H1 (cell line): ENCODE measurements at places on chromosomes 3 and 15.

DNA sequence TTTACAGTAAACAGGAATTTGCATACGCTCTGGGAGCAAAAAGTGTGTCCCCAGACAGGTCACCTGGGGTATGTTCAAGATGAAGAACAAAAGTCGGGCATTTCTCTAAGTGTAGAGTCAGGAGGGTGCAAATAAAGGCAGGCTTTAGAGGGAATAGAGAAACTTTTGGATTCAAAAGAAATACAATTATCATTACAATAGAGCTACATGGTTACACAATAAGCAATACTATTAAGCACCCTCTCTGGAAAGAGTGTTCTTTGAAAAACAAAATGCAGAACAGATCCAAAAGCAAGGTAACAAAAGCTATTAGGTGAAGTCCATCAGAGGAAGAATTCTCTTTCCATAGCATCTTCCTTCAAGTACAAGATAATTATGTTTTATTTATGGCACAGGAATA is 679.7 kb downstream of the FHIT start:
- no peaks in the 10 kb centered on the region; the same call in 1 of the 2 replicates for H3K4me1 ChIP-seq
- no peaks in the 10 kb centered on the region for H3K27me3 ChIP-seq
- no peak for DNase-seq
- H3K27ac ChIP-seq = no peak overlapping the region
- H3K4me3 ChIP-seq = no peak overlapping the region

DNA sequence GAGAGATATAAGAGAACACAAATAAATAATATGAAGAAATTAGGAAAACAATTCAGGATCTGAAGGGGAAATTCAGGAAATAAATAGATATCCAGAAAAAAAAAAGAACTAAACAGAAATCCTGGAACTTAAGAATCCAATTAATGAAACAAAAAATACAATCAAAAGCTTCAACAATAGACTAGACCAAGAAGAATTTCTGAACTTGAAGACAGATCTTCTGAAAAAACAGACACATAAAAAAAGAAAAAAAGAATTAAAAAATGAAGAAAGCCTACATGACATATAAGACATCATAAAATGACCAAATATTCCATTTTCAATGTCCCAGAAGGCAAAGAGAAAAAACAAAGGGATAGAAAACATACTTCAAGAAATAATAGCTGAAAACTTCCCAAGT is 68.3 kb upstream of the IMPG2 start:
- H3K36me3 ChIP-seq = no peaks in the 10 kb centered on the region
- H3K27ac ChIP-seq = no peak overlapping the region
- no peaks in the 10 kb centered on the region for H3K4me1 ChIP-seq
- no peak for DNase-seq
- H3K27me3 ChIP-seq = no peaks in the 10 kb centered on the region
- H3K4me3 ChIP-seq = no peak overlapping the region

- DNase-seq = no peak
- peaks cover under 1% of the 10 kb centered on the region for H3K27me3 ChIP-seq
- no peak overlapping the region for H3K4me3 ChIP-seq
Observed at GRCh38 chr3:33211444-33211843, 7.2 kb downstream of the SUSD5 start.

- no peaks in the 10 kb centered on the region for H3K27me3 ChIP-seq
- no peaks in the 10 kb centered on the region for H3K36me3 ChIP-seq
- no peak overlapping the region for H3K4me3 ChIP-seq
Observed at GRCh38 chr3:69741032-69741767, 1.9 kb downstream of the MITF start.

DNA sequence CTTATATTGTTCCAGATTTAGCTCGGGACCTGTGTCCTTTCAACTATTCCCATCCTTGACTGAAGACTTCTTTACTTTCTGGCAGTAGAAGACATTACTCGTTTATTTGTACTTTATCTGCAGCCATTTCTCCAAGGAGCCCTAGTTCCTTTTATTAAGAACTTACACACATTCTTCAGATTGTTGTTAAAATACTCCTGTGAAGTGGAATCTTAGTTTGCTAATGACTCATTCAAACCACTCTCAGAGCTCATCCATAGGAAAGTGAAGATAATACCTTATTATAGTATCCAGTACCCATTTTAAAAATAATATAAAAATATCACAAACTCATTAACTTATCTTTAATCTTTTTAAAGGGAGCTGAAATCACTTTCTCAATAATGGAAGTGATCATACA is 63.5 kb downstream of the C3orf70 start:
- no peaks in the 10 kb centered on the region for H3K27me3 ChIP-seq
- DNase-seq = no peak
- H3K4me3 ChIP-seq = no peak overlapping the region
- H3K27ac ChIP-seq = no peak overlapping the region
- H3K36me3 ChIP-seq = no peaks in the 10 kb centered on the region

DNA sequence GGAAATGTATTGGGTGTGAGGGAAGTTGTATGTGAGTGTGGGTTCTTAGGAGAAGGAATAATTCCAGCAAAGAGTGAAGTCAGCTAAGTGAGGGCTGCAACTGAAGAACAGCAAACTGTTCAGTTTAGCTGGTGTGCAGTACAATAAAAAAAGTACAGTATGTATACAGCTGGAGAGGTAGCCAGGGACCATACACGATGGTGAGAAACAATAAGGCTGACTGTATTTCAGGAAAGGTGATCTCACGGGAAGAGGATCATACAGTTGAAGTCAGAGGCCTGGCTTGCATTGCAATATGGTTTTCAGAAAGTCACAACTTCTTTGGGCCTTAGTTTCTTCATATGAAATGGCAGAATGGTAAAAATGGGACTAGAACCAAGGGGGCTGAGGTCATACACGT is 222.4 kb downstream of the NEK10 start:
- no peak for DNase-seq
- H3K27me3 ChIP-seq = no peaks in the 10 kb centered on the region
- H3K4me3 ChIP-seq = no peak overlapping the region
- no peaks in the 10 kb centered on the region for H3K4me1 ChIP-seq

DNA sequence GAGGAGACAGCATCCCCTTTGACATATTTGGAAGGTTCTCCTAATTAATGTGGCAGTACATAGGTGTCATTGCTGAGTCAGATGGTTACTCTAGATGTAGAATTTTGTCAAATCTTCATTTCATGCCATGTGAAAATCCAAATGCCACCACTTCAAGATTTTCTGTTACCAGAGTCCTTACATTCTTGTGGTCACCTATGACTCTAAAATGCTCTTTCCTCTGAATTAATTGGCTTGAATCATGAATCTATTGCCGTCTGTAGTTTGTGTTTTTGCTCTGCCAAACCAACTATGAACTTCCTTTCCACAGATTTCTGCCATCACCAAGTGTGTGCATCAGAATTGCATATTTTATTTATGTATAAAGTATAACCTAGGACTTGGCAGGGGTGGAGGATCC is 269.4 kb upstream of the ZPLD1 start:
- no peak overlapping the region for H3K4me3 ChIP-seq
- no peak for DNase-seq
- no peaks in the 10 kb centered on the region for H3K4me1 ChIP-seq

DNA sequence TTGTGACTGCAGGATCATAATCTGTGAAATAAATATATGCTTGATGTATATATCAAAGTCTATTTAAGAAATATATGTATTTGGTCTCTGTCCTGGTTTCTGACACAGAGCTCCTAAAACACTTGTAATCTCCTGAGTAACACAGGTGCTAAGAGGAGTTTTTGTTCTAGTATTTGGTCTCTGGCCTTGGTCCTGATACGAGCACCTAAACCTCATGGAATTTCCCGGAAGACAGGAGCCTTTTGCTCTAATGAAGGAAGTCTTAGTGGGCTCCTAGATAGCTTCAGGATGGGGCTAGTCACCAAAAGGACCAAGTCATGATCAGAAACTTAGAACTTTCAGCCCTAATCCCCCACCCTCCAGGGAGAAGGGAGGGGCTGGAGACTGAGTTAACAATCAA is 19.2 kb upstream of the MUSTN1 start:
- H3K27me3 ChIP-seq = no peaks in the 10 kb centered on the region
- H3K27ac ChIP-seq = no peak overlapping the region
- no peak for DNase-seq
- H3K4me3 ChIP-seq = no peak overlapping the region
- peaks cover 5% of the 10 kb centered on the region for H3K36me3 ChIP-seq
- H3K4me1 ChIP-seq = no peaks in the 10 kb centered on the region

DNA sequence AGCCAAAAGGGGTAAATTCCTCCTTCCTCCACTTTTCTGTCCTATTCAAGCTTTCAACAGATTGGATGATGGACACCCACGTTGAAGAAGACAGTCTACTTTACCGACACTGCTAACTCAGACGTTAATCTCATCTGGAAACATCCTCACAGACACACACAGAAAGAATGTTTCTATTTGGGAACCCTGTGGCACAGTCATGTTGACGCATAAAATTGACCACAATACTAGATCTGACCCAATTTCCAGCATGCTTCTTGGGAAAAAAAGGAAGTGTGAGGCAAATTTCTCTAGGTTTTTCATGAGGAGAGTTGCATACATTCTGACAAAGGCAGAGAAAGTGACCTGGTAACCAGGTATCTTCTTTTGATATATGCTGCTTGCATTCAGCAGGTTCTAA is 594.1 kb downstream of the FGF12 start:
- no peaks in the 10 kb centered on the region for H3K27me3 ChIP-seq
- no peaks in the 10 kb centered on the region for H3K36me3 ChIP-seq
- DNase-seq = no peak
- no peak overlapping the region for H3K27ac ChIP-seq
- no peaks in the 10 kb centered on the region for H3K4me1 ChIP-seq
- no peak overlapping the region for H3K4me3 ChIP-seq

- H3K27me3 ChIP-seq = no peaks in the 10 kb centered on the region
- no peaks in the 10 kb centered on the region for H3K4me1 ChIP-seq
- no peak for DNase-seq
- H3K27ac ChIP-seq = no peak overlapping the region
Observed at GRCh38 chr3:4831580-4831950, 147.7 kb upstream of the BHLHE40 start.

- H3K27ac ChIP-seq = no peak overlapping the region
- no peaks in the 10 kb centered on the region for H3K4me1 ChIP-seq
- no peaks in the 10 kb centered on the region for H3K36me3 ChIP-seq
- no peaks in the 10 kb centered on the region for H3K27me3 ChIP-seq
Observed at GRCh38 chr3:18531662-18532061, 106.5 kb upstream of the SATB1 start.

- no peak overlapping the region for H3K27ac ChIP-seq
- H3K36me3 ChIP-seq = no peaks in the 10 kb centered on the region
- H3K27me3 ChIP-seq = no peaks in the 10 kb centered on the region
- H3K4me1 ChIP-seq = peaks cover 2% of the 10 kb centered on the region
Observed at GRCh38 chr3:166526881-166527280, 689.7 kb upstream of the BCHE start.

DNA sequence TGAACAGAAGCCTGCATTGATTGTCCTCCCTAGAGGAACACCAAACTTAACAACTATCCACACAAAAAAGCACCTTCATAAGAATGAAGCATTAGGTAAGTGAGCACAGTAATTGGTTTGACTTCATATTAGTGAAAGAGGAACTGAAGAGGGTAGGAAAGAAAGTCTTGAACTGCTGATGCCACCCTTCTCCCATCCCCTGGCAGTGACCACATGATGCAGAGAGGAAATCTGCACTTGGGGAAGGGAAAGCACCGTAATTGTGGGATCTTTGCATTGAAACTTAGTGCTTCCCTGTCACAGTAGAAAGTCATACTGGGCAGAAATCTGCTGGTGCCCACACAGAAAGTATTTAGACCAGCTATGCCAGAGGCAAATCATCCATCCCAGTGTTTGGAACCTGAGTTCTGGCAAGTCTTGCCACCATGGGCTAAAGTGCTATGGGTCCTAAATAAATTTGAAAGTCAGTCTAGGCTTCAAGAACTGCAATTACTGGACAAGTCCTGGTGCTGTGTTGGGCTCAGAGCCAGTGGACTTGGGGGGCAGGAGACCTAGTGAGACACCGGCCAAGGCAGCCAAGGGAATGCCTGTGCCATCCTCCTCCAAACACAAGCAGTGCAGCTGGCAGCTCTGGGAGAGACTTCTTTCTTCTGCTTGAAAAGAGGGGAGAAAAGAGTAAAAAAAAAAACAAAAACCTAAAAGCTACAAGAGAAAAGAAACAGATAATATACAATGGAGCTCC is 63.6 kb downstream of the SLC15A2 start:
- no peak for DNase-seq

GRCh38 chr3:142897807-142898206 is 8.9 kb upstream of the PCOLCE2 start:
- no peaks in the 10 kb centered on the region for H3K4me1 ChIP-seq
- no peaks in the 10 kb centered on the region for H3K36me3 ChIP-seq
- H3K27me3 ChIP-seq = no peaks in the 10 kb centered on the region
- H3K27ac ChIP-seq = no peak overlapping the region

- H3K27me3 ChIP-seq = no peaks in the 10 kb centered on the region
- no peaks in the 10 kb centered on the region for H3K4me1 ChIP-seq
- no peak for DNase-seq
Observed at GRCh38 chr15:70869346-70869745, 15.4 kb upstream of the LARP6 start.

DNA sequence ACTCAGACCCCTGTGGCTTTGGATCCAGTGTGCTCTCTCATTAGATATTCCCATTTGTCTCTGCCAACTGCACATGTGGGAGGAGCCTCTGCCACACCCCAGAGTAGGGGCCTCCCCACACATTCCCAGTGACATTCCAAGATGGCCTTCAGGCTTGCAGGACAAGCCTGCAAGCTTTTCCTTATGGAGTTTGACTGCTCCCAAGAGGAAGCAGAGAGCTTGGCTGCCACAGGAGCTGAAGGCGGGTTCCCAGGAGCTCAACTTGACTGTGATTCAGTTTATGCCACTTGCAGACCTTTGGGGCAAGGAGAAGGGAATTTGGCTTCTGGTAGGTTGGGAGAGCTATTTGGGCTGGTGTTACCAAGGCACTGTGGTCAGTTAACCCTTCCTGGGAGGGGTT is 22.5 kb upstream of the EPHB1 start:
- no peaks in the 10 kb centered on the region for H3K4me1 ChIP-seq
- no peaks in the 10 kb centered on the region for H3K36me3 ChIP-seq
- H3K27me3 ChIP-seq = no peaks in the 10 kb centered on the region
- no peak overlapping the region for H3K27ac ChIP-seq

GRCh38 chr3:112143251-112143650 is 10.2 kb upstream of the GCSAM start:
- no peaks in the 10 kb centered on the region for H3K36me3 ChIP-seq
- no peak overlapping the region for H3K27ac ChIP-seq
- no peaks in the 10 kb centered on the region for H3K4me1 ChIP-seq
- H3K4me3 ChIP-seq = no peak overlapping the region
- H3K27me3 ChIP-seq = no peaks in the 10 kb centered on the region

DNA sequence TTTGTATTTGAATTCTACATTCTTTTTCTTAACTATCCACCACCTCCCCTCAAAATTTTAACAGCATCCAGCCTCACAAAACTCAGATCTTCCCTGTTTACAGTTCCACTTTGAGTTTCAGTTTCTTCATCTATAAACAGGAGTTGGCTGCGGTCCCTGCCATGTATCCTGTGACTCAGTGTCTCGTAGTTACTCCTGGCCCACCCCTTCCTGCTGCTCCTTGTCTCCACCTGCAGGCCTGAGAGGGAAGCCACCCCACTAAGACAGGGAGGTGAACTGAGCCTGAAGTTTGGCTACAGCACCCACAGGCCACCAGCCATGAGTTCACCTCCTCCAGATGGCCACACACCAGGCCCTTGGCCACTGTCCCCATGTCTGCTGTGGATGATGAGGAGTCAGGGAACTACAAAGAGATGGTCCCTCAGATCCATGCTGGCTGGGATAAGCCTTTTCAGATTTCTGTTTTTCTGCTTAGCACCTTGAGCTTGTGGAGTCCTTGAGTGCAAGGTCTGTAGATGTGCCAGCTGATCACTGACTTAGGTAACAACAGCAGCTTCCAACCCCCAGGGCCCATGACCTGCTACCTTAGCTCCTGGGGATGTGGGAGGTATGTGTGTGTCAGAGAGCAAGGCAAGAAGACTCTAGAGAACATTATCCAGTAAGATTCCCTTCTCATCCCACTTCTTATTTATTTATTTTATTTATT is 37.5 kb downstream of the CD86 start:
- H3K36me3 ChIP-seq = no peaks in the 10 kb centered on the region
- H3K27ac ChIP-seq = no peak overlapping the region
- no peaks in the 10 kb centered on the region for H3K4me1 ChIP-seq
- H3K4me3 ChIP-seq = no peak overlapping the region
- no peaks in the 10 kb centered on the region for H3K27me3 ChIP-seq
